Endothelial cell of umbilical vein (primary cell): ENCODE measurements at places on chromosomes 7 and 10. TPM values are rescaled to one million over a fixed set of nuclear protein-coding genes. Genes with fewer than 3 reads are reported as not detected.
A peak's percentile ranks its signal among the peaks of the same experiment; 100 is the strongest.

The C7orf33 gene
- total RNA-seq: not detected in 2 replicates

- no peak overlapping the region for H3K27ac ChIP-seq
- H3K27me3 ChIP-seq: no peaks in the 10 kb centered on the region
- DNase-seq: no peak
Measured at GRCh38 chr7:159040912-159041711, 103.6 kb downstream of the VIPR2 start.

The ITPRID1 gene
- total RNA-seq: not detected in 2 replicates

- no peak for DNase-seq
- H3K27me3 ChIP-seq: no peaks in the 10 kb centered on the region
- H3K27ac ChIP-seq: no peak overlapping the region
- H3K4me1 ChIP-seq: peaks cover 33% of the 10 kb centered on the region
- no peak overlapping the region for H3K4me3 ChIP-seq
- H3K36me3 ChIP-seq: peaks cover 5% of the 10 kb centered on the region
Measured at GRCh38 chr7:55557666-55558188, 14.6 kb downstream of the VOPP1 start.

The MAGI2 gene
- total RNA-seq: 5.8 and 6.0 TPM in 2 replicates

DNA sequence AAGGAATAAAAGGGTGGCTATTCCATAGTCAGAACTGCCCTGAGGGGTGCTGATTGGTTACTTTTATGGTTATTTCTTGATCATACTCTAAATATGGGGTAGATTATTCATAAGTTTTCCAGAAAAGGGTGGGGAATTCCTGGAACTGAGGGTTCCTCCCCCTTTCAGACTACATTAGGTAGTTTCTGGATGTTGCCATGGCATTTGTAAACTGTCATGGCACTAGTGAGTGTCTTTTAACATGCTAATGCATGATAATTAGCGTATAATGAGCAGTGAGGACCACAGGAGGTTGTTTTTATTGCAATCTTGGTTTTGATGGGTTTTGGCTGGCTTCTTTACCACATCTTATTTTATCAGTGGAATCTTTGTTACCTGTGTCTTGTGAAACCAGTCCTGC is 26.5 kb upstream of the POT1 start:
- no peak overlapping the region for H3K27ac ChIP-seq
- no peak overlapping the region for H3K4me3 ChIP-seq
- no peaks in the 10 kb centered on the region for H3K27me3 ChIP-seq
- H3K4me1 ChIP-seq: no peaks in the 10 kb centered on the region
- H3K36me3 ChIP-seq: no peaks in the 10 kb centered on the region
- no peak for DNase-seq

- no peaks in the 10 kb centered on the region for H3K36me3 ChIP-seq
- no peak for DNase-seq
Measured at GRCh38 chr10:71211053-71211452, 1.3 kb upstream of the UNC5B start.

The RADIL gene
- total RNA-seq: 1.0 and 2.5 TPM in 2 replicates

The SLC13A1 gene
- total RNA-seq: not detected in 2 replicates

GRCh38 chr7:30347226-30348082 is 63.1 kb downstream of the ZNRF2 start:
- peaks cover 11% of the 10 kb centered on the region for H3K4me1 ChIP-seq
- H3K27me3 ChIP-seq: no peaks in the 10 kb centered on the region
- H3K36me3 ChIP-seq: no peaks in the 10 kb centered on the region
- DNase-seq: no peak
- H3K4me3 ChIP-seq: no peak overlapping the region

The LRRC4 gene
- total RNA-seq: 3.8 and 7.1 TPM in 2 replicates

DNA sequence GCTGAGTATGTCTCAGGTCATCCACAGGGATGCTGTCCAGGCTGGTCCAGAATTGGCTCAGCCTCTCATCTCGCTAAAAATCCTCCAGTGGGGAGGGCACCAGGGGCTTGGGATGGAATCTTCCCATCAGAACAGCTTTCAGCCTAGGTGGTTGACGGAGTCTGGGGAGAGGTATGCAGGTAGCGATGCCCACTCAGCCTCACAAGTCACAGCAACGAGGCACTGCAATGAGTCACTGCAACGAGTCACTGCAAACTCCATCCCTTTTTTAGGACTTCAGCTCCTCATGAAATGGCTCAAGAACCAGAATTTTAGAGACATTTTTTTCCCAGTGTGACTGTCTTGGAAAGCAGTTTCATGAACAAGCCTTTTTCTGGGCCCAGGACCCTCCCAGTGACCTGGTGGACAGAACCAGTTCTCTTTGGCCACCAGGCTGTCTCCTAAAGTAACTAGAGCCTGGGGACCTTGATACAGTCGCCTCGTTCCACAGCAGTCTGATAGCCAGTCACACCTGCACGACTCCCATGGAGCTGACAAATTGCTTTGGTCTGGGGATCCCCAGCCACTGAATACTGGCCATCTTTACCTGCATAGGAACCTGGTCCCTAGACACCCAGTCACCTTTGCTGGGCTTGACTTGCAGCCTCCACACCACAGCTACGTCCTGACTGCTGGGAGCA is 41.3 kb upstream of the PPP2R2D start:
- H3K4me3 ChIP-seq: no peak overlapping the region
- H3K27ac ChIP-seq: no peak overlapping the region
- no peaks in the 10 kb centered on the region for H3K4me1 ChIP-seq
- no peaks in the 10 kb centered on the region for H3K36me3 ChIP-seq

DNA sequence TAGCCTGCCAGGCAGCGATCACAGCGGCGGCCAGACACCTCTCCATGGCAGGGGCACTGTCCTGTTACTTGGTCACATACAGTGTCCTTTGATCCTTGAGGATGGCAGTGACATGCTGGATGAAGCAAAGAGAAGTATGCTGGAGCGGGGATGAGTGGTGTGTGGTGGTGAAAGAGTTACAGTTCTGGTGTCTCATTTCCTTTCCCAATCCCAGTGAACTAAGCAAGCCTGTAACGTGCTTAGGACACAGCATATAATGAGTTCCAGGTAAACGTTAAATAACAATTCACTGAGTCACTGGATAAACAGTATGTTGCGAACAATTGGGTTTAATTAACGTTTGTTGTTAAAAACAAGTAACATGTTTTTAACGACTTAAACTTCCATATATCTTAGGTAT is 63.5 kb upstream of the LAMB1 start:
- H3K4me3 ChIP-seq: no peak overlapping the region
- DNase-seq: peak; percentile 26
- peak overlapping the region; percentile 10 for H3K27ac ChIP-seq
- H3K4me1 ChIP-seq: peaks cover 14% of the 10 kb centered on the region
- no peaks in the 10 kb centered on the region for H3K27me3 ChIP-seq
- H3K36me3 ChIP-seq: no peaks in the 10 kb centered on the region

DNA sequence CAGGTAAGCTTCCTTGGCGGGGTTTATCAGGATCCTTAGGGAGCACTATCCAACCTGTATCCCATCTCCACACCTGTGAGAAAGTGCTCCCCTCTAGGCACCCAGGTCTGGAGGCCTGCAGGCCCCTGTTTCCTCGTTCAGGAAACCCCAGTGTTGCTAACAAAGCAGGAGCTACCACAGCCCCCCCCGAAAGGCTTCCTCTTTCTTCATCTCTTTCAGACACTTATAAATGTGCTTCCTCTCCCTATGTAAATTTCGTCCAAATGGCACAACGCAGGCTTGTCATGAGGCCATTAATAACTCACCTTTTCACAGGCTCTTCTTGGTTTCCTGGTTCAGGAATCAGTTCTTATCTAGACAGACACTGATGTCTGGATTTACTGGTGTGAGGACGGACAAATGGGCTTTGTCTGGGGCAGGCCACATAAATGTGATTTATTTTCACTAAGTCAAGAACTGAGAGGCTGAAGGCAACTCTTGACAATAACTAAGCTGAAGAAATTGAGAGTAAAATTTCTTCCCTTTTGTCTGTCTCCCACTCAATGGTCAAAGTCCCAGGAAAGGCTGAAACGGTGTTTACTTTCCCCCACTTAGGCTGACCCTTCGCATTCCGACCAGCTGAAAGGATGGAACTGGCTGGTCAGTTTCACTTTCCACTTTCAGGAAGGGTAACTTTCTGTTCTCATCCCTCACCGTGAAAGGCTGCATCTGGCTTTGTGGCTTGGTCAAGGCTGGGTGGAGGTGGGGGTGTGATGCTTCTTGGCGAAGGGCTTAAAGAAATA is 46.8 kb downstream of the PIK3AP1 start:
- H3K27ac ChIP-seq: no peak overlapping the region
- DNase-seq: peak; percentile 2
- no peaks in the 10 kb centered on the region for H3K27me3 ChIP-seq
- no peaks in the 10 kb centered on the region for H3K4me1 ChIP-seq
- H3K4me3 ChIP-seq: no peak overlapping the region

The BAG3 gene
- total RNA-seq: 65.4 and 66.7 TPM in 2 replicates

The COL1A2 gene
- total RNA-seq: 5.6 and 40.8 TPM in 2 replicates

- H3K4me3 ChIP-seq: no peak overlapping the region
- peak overlapping the region; percentile 76 for H3K27ac ChIP-seq
- DNase-seq: peak; percentile 78
- H3K27me3 ChIP-seq: no peaks in the 10 kb centered on the region
Measured at GRCh38 chr10:80498833-80499741, 38.6 kb upstream of the SH2D4B start.

The ZPBP gene
- total RNA-seq: not detected in 2 replicates

DNA sequence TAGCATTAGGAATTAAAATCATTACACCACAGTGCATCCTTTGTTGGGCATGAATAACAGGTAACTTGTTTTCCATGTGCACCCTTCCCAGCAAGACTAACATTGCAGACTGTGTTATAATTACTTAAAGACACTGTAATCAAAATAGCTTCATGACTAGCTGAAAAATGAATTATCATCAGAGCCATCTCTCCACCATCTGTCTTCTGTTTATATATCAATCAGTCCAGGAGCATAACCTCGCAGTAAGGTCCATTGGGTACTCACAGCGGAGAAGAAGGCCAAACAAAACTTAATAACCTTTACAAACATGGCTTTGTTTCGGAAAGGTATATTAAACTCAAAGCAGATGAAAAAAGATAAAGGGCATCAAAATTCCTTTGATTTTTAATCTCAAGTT is 90.6 kb downstream of the ODAD2 start:
- no peak overlapping the region for H3K27ac ChIP-seq
- no peaks in the 10 kb centered on the region for H3K27me3 ChIP-seq
- no peaks in the 10 kb centered on the region for H3K36me3 ChIP-seq
- no peaks in the 10 kb centered on the region for H3K4me1 ChIP-seq

DNA sequence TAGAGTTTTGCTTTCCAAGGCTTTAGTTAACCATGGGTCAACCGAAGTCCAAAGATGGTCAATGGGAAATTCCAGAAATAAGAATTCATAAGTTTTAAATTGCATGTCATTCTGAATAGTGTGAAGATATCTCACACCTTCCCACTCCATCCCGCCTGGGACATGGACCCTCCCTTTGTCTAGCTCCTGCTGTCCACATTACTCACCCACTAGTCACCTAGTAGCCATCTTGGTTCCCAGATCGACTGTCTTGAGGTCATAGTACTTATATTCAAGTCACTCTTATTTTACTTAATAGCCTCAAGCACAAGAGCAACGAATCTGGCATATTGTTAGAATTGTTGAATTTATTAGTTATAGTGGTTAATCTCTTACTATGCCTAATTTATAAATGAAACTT is 366.6 kb downstream of the PRPF18 start:
- no peak overlapping the region for H3K27ac ChIP-seq
- no peaks in the 10 kb centered on the region for H3K27me3 ChIP-seq
- no peaks in the 10 kb centered on the region for H3K36me3 ChIP-seq
- H3K4me3 ChIP-seq: no peak overlapping the region
- peaks cover 10% of the 10 kb centered on the region for H3K4me1 ChIP-seq

- no peak overlapping the region for H3K27ac ChIP-seq
- H3K4me3 ChIP-seq: no peak overlapping the region
- no peaks in the 10 kb centered on the region for H3K36me3 ChIP-seq
- H3K27me3 ChIP-seq: no peaks in the 10 kb centered on the region
- DNase-seq: no peak
- no peaks in the 10 kb centered on the region for H3K4me1 ChIP-seq
Measured at GRCh38 chr10:58666024-58666423, 153.4 kb downstream of the BICC1 start.

GRCh38 chr7:14207138-14207537 is 217.7 kb upstream of the ETV1 start:
- no peak overlapping the region for H3K4me3 ChIP-seq
- no peak overlapping the region for H3K27ac ChIP-seq

The PDLIM1 gene
- total RNA-seq: 70.4 and 122 TPM in 2 replicates

DNA sequence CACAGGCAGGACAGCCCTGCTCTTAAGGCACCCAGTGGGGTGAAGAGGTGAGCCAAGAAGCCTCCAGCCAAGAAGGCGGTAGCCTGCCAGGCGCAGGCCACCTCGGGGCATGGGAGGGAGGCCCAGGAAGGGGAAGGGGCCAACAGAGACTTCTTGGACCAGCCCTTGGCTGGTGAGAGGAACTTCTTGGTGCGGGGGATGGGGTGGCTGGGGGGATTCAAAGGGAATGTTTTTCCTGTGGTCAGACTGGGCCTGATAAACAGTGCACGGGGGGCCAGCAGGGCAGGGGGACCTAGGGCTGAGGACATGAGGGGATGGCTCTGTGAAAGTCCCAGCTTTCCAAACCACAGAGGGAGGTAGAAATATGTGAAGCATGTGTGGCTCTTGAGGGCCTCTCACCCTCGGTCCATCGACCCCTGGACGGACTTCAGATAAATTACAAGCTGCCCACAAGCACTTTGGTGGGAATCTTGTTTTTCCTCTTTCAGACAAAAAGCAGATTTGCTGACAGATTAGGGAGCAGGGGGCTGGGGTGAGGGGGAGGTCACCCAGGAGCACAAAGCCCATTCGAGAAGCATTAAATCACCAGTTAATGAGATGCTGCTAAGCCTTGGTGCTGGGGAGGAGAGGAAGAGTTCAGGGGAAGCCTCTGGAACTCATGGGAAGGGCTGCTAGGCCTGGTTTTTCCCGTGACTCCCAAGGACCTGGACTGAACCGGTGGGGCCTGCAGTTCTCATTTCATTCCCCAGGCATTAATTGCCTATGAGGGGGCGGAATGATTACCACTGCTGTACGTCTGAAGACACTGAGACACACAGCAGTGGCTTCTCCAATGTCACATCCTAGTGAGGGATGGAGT is 11.3 kb downstream of the CRYGN start:
- DNase-seq: no peak
- no peak overlapping the region for H3K27ac ChIP-seq
- H3K4me1 ChIP-seq: no peaks in the 10 kb centered on the region
- no peaks in the 10 kb centered on the region for H3K36me3 ChIP-seq
- H3K27me3 ChIP-seq: peaks cover 4% of the 10 kb centered on the region

GRCh38 chr7:39527296-39527695 is 38.9 kb upstream of the YAE1 start:
- H3K36me3 ChIP-seq: no peaks in the 10 kb centered on the region
- no peak overlapping the region for H3K27ac ChIP-seq
- no peaks in the 10 kb centered on the region for H3K4me1 ChIP-seq
- no peak overlapping the region for H3K4me3 ChIP-seq
- DNase-seq: peak; percentile 35

DNA sequence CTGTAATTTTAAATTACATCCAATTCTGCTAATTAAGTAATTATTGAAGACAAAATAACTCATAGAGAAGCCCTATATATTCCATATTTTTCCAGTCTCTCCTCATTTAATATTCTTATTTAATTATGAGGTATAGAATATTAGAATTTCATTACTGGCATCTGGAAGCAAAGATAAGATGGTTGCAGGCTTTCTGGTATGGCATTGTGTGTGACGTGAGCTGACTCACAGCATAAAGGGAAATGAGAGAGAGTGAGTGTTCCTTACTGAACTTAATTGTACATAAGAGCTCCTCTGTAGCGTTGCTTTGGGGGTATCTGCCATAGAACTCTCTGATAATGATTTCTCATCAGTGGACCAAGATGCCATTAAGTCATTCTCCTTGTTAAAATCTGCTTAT is 127.4 kb upstream of the TEX47 start:
- no peaks in the 10 kb centered on the region for H3K36me3 ChIP-seq
- no peak overlapping the region for H3K27ac ChIP-seq
- H3K4me1 ChIP-seq: peaks cover 4% of the 10 kb centered on the region
- H3K4me3 ChIP-seq: no peak overlapping the region
